NCI-H1417 treated with DMSO at 0.1 percent for 48 hours (cell line): ENCODE measurements at places on chromosomes 2 and 18.
A peak's percentile ranks its signal among the peaks of the same experiment; 100 is the strongest.

- no peak for DNase-seq
Observed at GRCh38 chr18:58687871-58688308, 16.6 kb downstream of the MALT1 start.

DNA sequence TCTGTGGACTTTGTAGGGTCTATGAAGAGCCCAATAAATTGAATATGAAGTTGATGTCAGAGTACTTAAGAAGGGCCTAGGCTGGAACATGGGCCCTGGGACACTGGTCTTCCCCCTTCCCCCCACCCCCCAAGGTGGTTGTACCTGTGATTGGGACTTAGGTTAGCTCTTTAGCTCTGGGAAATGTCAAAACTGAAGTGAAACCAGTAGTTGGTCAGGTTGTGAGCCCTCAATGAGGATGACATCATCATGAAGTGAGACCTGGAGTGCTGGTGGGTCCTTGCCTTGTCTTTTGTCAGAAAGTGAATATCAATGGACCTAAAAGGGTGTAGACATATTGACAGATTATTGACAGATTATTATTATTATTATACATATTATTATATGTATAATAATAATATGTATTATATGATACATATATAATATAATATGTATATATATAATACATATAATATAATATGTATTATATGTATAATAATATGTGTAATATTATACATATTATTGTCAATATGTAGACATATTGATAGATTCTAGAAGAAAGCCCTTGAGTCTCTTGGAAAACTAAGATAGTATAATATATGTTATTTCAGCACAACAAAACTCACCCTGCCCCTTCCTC is 5.4 kb downstream of the MARS2 start:
- DNase-seq: no peak

GRCh38 chr18:40159141-40160017 is 1795.7 kb upstream of the PIK3C3 start:
- DNase-seq: peak; percentile 42

GRCh38 chr2:64698177-64698643 is 44.5 kb upstream of the SERTAD2 start:
- DNase-seq: no peak

GRCh38 chr2:239892441-239893235 is 132.5 kb downstream of the NDUFA10 start:
- DNase-seq: no peak

DNA sequence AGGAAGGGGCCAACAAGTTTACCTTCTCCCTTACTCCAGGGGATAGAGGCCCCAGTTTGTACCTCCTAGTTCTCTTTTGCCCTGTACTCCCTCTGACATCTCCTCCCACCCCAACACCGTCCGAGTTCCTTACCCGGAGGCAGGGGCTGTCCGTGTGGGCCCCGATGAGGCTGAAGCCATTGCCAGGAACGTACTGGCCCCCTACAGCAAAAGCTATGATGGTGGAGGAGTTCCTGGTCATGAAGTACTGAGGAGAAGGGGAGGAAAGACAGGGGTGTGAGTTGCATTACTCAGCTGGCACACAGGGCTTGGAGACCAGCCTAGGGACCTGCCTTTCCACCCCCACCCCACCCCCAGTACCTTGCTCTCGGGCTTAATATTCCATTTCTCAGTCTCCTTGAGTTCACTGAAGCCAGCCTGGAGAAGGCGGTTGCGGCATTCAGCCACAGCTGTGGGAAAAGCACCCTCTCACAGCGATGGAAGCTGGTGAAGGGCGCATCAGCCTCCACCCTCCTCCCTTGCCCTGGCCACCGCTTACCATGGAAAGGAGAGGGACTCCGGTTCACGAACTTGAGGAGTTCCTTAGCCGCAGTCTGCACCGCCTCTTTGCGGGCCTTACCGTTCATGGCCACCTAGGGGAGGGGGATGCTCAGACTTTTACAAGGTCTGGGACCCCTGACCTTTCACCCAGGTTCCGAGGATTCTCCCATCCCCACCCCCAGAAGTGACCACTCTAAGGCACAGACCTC is 1.0 kb downstream of the DNPEP start:
- no peak for DNase-seq

DNA sequence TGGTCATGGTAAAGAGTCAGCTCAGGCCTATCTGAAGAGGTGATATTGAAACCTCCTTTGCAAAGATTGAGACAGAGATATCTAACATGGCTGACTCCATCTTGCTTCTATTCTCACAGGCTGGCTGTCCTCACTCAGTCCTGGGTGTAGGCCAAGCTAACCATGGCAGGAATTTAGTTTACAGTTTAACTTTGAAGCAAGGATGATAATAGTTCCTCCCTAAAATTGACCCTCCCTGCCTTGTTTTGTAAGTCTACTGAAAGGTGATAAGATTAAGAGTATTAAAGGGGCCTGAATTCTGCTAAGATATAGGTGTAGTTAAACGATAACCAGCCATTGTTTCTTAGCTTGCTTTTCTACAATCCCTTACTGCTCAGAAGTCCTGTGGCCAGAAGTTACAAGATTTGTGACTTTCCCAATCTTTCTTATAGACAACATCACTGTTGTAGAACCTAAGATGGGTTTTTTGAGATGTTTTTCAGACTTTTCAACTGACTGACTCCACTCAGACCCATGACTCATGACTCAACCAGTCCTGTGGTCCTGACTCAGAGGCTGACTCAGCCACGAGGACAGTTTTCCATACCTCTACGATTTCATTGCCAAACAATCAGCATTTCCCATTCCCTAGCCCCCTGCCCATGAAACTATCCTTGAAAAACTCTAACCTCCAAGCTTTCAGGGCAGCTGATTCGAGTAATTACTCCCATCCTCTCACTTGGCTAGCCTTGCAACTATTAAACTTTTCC is 195.7 kb upstream of the SESTD1 start:
- no peak for DNase-seq

- DNase-seq: no peak
Observed at GRCh38 chr2:37560863-37561614, 110.4 kb downstream of the CDC42EP3 start.

DNA sequence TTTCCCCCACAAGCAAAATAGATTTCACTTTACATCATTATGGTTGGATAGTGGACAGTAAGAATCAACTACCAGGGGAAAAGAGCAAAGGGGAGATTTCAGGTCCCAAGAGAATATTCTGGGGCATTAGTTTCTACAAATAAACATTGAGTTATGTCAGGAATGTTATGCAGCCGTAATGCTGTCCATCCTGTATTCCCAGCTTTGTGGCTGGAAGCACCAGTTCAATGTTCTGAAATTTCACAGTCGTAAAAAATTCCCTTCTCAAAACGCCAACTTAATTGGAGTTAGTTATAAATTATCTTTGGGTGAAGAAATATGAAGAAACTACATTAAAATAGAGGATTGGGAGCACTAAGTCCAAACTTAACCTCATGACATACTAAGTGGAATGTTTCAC is 141.5 kb upstream of the FIGN start:
- no peak for DNase-seq

DNA sequence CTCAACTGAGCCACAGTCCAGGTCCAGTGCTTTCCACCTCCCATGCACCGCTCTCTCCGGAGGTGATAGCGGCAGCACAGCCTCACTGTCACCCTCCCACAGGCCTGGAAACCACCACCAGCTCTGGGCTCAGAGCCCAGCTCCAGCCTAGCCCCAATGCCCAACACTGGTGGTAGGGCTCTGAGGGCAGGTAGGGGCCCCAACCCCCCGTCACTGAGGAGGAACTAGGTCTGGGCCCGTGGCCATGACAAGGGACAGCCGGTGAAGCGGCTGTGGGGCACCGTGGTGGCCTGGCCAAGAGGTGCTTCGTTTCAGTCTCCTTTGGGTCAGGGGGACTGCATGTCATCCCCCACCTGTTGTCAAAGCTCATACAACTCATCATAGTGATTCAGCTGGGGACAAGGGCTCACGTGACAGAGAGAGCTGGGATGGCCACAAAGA is 5.5 kb upstream of the TMEM214 start:
- no peak for DNase-seq
